ENCODE measurements at places on chromosomes 16 and 17.

DNA sequence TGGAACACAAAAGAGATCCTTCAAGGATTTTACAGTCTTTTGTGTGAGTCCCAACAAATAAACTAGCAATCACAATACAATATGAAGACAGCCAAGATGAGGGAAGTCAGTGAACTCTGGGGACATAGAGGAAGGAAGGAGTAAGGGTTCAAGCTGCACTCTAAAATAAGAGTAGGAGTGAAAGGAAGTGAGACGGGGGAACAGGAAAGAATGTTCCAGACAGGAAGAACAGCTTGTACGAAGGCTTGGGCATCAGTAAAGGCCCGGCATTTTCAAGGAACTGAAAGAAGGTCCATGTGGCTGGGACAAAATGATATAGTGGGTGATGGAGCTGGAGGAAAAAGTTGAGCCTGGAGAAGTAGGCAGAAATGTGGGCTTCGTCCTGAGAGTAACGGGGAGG, 4.5 kb downstream of the CCL17 start:
- DNase-seq: no peak

DNA sequence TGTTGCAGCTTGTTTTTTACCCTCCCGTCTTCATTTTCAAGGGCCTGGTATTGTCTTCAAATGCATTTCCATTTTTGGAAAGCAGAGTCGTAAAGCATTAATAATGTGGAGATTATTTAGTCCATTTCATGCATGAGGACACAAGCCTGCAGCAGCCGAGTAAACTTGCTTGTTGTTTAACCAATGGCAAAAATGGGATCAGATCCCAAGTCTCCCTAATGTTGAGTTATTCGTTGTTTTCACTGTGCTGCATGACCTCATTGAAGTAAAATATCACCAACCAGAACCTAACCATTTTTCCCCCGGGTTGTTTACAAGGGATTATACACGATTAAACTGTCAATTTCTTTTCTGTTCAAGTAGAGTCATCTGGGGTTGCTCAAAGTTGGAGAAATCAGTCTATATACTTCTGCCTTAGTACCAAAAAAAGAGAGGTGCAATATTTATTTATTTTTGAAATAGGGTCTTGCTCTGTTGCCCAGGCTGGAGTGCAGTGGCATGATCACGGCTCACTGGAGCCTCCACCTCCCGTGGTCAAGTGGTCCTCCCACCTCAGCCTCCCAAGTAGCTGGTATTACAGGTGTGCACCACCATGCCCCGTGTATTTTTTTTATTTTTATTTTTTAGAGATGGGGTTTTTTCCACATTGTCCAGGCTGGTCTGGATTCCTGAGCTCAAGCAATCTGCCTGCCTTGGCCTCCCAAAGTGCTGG, 12.4 kb downstream of the AMZ2 start:
- no peak for DNase-seq

DNA sequence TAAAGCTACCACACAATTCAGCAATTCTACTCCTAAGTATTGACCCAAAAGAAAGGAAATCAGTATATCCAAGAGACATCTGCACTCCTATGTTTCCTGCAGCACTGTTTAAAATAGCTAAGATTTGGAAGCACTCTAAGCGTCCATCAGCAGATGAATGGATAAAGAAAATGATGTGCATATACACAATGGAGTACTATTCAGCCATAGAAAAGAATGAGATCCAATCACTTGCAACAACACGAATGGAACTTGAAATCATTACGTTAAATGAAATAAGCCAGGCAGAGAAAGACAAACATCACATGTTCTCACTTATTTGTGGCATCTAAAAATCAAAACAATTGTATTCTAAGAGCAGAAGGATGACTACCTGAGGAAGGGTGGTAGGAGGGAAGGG, 1.5 kb downstream of the SLFN11 start:
- DNase-seq: no peak

DNA sequence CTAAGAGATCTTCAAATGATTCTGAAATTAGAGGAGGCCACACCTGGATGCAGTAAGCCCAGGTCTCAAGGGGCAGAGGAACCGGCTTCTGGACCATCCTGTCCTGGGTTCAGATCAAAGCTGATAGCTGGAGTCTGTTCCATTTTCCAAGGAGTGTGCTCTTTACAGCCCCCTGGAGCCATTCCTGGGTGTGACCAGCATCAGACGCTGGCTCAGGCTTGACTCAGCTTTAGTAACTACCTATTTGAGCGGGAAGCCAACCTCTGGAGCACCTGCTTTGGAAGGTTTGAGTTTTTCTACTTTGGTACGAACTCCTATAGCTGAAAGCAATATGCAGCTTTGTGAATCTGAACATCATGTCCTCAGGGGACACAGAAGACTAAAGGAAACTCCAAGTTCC, 12.9 kb upstream of the BBS2 start:
- DNase-seq: no peak

All from brain microvascular endothelial cell (primary cell).